ENCODE measurements at places on chromosomes 16 and 17.

DNA sequence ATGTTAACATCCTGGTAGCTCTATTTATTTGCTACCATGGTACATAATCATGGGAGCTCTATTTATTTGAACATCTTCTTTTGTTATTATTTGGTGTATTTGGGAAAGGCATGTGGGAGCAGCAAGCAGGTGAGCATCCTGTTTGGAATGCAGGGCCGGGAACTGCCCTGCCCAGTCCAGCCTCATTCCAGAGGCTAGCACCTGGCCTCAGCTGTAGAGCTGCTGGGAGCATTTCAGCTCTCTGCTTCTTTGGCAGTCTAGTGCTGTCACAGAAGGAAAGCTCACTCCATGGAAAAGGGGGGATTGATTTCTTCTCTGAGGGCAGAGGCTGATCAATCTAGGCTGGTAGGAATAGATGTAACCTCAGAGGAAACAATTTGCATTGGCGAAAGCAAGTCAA lies 112.5 kb downstream of the WWOX start:
- peak; percentile 45 for DNase-seq
- no peaks in the 10 kb centered on the region for H3K27me3 ChIP-seq
- H3K4me1 ChIP-seq = peaks cover 48% of the 10 kb centered on the region
- peak overlapping the region; percentile 37 for H3K27ac ChIP-seq
- no peak overlapping the region for H3K4me3 ChIP-seq
- H3K36me3 ChIP-seq = no peaks in the 10 kb centered on the region

DNA sequence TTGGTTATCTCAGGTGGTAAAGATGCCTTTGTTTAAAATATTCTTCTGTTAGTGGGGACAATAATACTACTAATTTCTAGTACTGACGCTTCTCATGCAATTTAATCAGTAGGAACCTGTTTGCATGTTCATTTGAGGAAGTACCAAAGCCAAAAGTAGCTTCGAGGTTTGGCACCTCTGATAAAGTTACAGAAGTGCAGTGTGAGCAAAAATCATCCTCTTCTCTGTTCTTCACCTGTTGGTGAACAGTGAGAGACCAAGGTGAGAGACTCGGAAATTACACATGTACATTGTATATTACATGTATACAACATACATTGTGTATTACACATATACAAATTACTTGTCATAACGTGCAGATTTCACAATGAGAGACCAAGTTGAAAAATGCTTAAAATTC lies 404.6 kb downstream of the MAF start:
- no peak overlapping the region for H3K27ac ChIP-seq
- H3K4me1 ChIP-seq = no peaks in the 10 kb centered on the region
- DNase-seq = no peak
- H3K36me3 ChIP-seq = no peaks in the 10 kb centered on the region
- H3K27me3 ChIP-seq = no peaks in the 10 kb centered on the region

DNA sequence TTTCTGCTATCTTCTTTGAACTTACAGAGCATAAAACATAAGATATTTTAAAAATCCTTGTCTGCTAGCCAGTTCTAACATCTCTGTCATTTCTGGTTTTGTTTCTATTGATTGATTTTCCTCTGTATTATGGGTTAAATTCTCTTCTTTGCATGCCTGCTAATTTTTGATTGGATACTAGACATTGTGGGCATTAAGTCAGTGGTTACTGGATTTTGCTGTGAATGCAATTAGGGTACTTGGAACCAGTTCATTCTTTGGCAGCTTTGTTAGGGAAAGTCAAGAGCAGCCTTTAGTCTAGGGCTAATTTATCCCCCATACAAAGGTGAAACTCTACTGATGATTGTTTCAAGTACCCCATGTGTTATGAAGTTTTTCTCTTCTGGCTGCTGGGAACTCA lies 127.0 kb upstream of the NACA2 start:
- peaks cover 4% of the 10 kb centered on the region for H3K36me3 ChIP-seq
- no peak for DNase-seq
- H3K4me3 ChIP-seq = no peak overlapping the region
- H3K4me1 ChIP-seq = no peaks in the 10 kb centered on the region
- no peaks in the 10 kb centered on the region for H3K27me3 ChIP-seq

DNA sequence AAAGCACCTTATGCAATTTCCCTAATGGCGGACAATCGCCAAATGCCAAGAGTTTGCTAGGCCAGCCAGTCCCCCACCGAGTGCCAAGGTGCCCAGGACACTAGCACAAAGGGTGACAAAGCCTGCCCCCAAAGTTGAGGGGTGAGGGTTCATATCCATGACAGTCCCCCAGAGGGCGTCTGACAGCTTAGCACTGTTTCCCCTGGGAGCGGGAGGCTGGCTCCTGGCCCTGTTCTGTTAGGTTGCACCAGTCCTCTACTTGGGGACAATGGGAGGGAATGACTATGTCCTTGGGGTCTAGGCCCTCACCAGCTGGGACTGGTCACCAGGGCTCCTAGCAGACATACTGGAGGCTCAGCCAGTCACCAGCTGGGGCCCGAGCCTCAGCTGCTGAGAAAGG lies 66.9 kb downstream of the MYO18A start:
- peaks cover 4% of the 10 kb centered on the region for H3K36me3 ChIP-seq
- H3K4me3 ChIP-seq = no peak overlapping the region
- H3K27ac ChIP-seq = no peak overlapping the region
- DNase-seq = no peak
- no peaks in the 10 kb centered on the region for H3K4me1 ChIP-seq

DNA sequence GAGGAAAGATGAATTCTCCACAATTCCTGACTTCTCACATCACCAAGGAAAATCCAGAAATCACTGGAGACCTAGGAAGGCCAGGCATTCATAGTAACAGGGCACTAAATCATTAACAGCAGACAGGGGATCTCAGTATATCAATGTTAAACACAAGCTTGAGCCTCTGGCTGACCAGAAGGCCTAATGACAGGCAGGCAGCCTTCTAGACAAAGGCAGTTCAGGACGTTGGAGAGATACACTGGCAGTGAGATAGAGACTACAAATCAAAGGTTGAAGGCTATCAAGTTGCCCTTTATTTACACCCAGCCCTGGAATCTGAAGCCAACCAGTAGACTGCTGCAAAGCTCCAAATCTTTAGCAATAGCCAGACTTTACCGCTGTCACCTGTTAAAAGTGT lies 422.8 kb upstream of the CCL2 start:
- no peaks in the 10 kb centered on the region for H3K4me1 ChIP-seq
- no peak overlapping the region for H3K4me3 ChIP-seq
- no peak overlapping the region for H3K27ac ChIP-seq
- H3K27me3 ChIP-seq = no peaks in the 10 kb centered on the region
- DNase-seq = no peak

GRCh38 chr16:55628306-55628968 lies 27.4 kb upstream of the SLC6A2 start:
- no peaks in the 10 kb centered on the region for H3K4me1 ChIP-seq
- no peaks in the 10 kb centered on the region for H3K36me3 ChIP-seq
- no peak overlapping the region for H3K27ac ChIP-seq
- no peaks in the 10 kb centered on the region for H3K27me3 ChIP-seq

DNA sequence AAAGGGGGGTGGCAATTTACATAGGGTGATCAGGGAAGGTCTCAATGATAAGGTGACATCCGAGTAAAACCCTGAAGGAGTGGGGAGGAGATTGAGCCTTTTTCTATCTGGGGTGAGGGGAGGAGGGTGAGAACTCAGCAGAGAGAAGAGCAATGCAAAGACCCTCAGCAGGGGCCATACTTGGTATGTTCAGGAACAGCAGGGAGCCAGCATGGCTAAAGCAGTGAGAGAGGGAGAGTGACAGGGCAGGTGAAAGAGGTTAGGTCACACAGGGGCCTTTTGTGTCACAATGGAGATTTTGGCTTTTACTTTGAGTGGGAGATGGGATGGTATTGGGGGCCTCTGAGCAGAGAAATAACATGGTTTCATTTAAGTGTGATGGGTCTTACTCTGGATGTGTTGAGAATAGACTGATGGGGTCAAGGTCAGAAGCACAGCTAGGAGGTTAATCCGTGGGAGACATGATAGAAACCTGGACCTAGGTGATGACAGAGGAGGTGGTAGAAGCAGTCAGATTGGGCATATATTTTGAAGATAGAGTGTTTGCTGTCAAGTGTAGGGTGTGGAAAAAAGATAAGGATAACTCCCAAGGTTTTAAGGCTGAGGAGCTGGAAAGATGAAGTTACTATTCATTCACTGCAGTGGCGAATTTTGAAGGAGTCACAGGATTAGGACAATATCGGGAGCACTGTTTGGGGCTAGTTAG lies 6.2 kb downstream of the SP2 start:
- no peak overlapping the region for H3K27ac ChIP-seq
- no peaks in the 10 kb centered on the region for H3K36me3 ChIP-seq
- no peak for DNase-seq
- H3K4me1 ChIP-seq = peaks cover 18% of the 10 kb centered on the region
- H3K4me3 ChIP-seq = no peak overlapping the region
- no peaks in the 10 kb centered on the region for H3K27me3 ChIP-seq
